ENCODE measurements at places on chromosomes 7 and 10.

DNA sequence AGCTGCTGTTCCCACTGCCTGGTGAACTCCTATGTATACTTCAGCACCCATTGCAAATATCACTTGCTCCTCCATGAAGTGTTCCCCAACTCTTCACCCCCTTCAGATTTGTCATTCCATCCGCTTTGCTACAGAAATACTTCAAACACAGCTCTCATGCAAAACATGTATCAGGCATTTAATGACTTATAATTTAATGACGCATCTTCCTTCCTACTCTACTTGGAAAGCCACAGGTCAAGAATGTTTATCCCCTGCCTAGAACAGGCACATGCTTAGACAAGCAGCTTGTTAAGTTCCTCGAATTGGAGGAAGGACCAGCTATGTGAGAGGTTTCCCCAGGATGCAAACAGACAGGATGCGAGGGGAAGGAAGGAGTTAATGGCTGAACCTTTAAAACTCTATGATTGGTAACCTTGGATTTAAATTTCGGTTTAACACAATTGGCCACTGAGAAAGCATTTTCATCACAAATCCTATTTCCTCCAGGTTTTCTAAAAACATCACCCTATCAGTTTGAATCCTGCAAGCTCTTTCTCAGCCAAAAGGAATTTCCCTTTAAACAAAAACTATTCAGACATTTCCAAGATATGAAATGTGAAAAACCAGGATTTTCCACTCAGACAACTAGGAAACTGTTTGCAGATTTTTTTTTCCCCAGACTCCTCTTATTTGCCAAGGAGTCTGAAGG lies 11.5 kb downstream of the CREB3L2 start:
- no peak for DNase-seq

DNA sequence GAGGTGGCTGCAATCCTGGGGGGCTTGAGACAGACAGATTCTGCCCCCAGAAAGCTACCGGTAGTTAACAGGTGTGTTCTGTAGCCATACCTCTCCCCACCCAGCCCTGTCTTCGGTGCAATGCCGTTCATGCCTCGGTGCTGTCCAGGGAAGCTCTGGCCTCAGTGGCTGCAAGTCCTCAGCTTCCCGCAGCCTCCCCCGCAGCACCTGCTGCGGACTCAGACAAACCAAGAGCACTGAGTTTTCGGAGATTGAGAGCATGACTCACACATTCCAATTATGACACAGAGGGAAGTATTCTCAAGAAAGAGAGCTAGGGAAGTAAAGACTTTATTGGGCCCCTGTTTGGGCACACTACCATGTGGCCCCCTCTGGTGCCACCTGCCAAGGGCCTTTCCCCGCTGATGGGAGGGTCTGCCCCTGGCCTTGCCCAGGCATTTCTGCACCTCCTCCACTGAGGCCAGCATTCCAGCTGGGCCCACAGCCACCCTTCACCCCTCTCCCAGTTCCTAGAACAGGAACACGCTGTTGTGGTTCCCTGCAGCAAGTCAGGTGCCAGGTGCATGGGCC lies 30.2 kb upstream of the EZH2 start:
- DNase-seq: peak; percentile 34

DNA sequence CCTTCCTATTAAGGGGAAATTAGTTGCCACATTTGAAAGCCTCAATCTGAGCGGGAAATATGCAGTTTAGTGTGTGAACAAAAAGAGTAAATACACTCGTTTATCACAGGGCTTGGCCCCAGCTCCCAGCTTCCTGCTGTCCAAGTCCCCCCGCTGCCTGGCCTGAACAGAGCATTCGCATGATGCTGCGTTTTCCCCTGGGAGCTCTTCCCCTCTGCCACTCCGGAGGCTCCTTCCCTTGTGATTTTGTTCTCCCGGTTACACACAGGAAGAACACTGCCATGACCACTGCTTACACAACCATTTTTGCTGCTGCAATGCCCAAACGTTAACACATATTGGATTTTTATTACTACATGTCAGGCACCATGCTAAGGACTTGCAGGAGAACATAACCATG lies 120.7 kb upstream of the ADARB2 start:
- DNase-seq: no peak

- no peak for DNase-seq
Measured at GRCh38 chr7:75844158-75844557, 30.6 kb upstream of the CCL24 start.

DNA sequence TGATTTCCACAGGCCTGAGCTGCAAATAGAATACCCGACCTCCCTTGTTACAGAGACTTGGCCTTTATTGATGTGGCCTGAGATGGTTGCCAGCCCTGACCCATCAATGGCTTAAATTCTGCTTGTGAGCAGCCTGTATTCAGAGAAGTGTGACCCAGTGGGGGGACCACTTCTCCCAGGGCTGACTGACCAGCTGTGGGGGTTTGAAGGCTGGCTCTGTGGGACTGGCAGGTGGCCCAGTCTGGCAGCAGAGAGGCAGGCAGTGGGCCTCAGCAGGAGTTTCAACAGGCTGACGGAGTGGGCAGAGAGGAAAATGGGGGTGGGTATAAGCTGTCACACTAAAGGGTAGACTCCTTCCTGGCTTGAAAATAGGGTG lies 12.2 kb upstream of the PPIF start:
- no peak for DNase-seq

DNA sequence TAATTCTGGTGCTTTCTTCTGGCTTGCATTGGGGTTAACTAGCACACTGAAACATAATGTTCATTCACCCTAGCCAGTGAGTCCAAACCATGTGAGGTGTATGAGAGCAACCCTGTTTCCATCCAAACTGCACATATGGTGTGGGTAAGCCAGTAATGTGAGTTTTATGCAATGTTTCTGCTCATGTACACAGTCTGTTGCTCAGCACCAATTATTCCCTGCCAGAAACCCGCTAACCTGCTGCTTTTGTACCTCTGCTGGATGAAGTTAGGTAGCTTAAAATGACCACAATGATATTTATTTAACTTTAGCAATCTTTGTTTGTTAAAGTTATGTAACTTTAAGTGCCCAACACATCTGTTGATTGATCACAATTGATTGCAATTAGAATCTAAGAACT lies 93.7 kb upstream of the RPA3 start:
- DNase-seq: no peak

GRCh38 chr10:119120413-119120867 lies 16.5 kb downstream of the DENND10 start:
- DNase-seq: no peak

All from activated T-cell treated with anti-CD3 and anti-CD28 coated beads, Interleukin-2, amount 50 U/mL, for 1 hour (primary cell).